Left ventricle myocardium superior (tissue), 1 donor: ENCODE measurements at places on chromosomes 5 and 9. TPM values are rescaled to one million over a fixed set of nuclear protein-coding genes. Genes with fewer than 3 reads are reported as not detected.

Gene PCDHGB6
- 4.7 TPM for total RNA-seq

Gene HMGCR
- total RNA-seq = 10.1 TPM

Gene SUSD3
- total RNA-seq = 0.87 TPM

Gene PCDHA11
- not detected for total RNA-seq

Gene SLC2A6
- total RNA-seq = 2.4 TPM

Gene CRB2
- 0.79 TPM for total RNA-seq

Gene SCGB3A2
- not detected for total RNA-seq

- no peak for DNase-seq
Observed at GRCh38 chr5:163303718-163304117, 133.7 kb upstream of the CCNG1 start.

DNA sequence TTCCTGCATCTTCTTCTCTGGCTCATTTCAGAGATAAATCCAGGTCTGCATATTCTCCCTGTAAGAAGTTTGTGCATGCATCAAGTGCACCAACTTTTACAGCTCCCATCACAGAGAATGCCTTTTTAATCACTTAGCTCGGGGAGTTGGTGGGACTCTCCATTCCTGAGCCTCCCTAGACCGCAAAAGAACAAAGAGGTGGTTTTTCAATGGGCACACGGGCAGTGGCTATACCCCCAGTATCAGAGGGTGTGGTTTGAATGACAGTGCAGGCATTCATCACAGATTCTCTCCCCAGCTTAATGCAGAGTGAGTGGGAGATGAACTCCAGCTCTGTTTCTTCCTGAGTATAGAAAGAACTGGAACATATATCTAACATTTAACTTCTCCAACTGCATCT, 264.7 kb upstream of the NR4A3 start:
- no peak for DNase-seq

- DNase-seq = peak; percentile 28
Observed at GRCh38 chr5:1037671-1038416, 29.2 kb downstream of the NKD2 start.

- DNase-seq = no peak
Observed at GRCh38 chr9:22116758-22117157, 107.7 kb upstream of the CDKN2B start.

DNA sequence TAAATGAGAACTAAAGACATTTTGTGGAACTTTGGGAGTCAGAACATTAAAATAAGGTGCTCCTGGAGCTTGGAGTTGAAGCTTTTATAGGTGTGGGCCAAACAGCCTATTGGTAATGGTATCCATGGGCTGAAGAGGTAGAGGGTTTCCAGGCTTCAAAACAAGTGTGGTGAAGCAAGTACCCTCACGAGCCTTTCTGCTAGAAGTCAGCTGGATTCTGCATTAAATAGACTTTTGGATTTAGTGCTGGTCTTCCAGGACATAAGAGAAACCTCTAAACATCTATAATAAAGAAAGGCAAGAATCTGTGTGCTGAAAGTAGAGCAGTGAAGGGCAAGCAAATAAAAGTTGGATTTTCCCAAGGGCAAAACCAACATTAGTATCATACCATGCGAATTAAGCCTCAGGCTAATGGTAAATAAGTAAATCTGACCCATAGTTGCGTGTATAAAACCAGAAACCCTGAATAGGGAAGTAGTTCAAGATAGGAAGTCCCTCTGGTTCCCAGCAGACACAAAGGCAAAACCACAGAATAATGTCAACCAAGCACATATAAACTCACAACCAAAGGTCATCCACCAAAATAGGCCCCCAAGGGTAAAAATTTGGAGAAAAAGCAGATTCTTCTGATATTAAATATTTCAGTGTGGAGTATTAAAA, 306.3 kb downstream of the TLE4 start:
- DNase-seq = no peak

DNA sequence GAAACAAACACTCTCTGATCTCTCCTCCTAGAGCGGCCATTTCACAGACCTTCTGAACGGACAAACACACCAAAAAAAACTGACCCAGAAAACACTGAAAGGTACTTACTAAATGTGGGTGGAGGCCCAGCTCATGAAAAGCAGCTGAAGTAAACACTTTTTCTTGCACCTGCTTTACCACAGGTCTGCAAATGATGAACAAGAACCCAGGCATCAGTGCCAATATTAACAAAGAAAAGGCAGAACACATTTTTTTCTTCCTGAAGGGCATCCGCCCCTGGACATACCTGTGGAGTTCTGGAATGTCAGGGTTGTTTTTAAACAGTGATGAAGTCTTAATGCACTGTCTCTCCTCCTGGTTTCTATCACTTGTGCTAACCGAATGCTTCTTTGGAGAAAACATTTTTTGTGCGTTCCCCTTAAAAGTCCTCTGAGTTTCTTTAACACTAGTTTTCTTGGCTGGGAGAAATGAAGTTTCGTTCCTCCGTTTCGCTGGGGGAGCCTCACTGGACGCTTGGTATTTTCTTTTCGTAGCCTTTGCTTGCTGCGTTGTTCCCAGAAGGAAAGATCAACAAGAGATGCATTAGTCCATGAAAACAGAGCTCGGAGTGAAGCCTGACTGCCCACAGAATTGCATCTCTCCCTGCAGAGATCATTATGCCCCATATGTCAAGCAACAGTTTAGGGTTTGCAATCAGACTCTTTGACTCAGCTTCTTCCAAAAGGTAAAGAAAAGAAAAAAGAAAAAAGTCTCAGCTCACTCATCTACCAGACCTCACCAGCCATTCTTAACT, 7.4 kb downstream of the DDX31 start:
- no peak for DNase-seq

DNA sequence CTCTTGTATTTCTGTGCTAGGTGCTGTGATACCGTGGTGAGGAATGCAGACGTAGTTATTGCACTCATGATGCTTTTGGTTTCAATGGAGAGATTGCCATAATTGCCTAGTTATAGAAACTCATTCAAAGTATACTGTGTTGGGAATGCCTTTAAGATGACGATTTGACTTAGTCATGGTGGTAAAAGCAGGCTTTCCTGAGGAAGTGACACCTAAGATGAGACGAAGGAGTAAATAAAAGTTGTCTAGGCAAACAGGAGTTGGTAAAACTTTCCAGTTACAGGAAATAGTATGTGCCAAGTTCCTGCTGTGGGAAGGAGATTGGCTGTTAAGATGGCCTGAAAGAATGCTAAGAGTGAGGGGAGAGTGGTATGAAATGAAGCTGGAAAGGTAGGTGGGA, 48.1 kb downstream of the FOCAD start:
- no peak for DNase-seq

GRCh38 chr9:110828264-110828663, 159.7 kb downstream of the MUSK start:
- DNase-seq = no peak

DNA sequence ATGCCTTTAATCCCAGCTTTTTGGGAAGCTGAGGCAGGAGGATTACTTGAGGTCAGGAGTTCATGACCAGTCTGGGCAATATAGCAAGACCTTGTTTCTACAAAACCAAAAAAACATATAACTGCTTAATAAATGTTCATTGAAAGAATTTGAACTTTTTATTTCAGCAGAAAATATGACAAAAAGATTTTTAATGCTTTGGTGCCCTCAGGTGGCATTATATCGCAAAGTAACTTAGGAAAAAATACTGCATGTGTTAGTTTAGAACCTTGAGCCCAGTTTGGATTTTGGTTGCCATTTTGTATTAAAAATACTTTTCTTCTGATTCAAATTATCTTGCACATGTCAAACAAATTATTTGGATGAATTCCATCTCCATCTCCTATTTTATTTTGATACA, 103.2 kb downstream of the GPBP1 start:
- DNase-seq = no peak

- DNase-seq = no peak
Observed at GRCh38 chr9:135074354-135075233, 12.9 kb upstream of the OLFM1 start.
